Esophagus squamous epithelium (tissue), 5 donors: ENCODE measurements at places on chromosomes 3 and 15.

GRCh38 chr3:141845407-141846049, 30.9 kb upstream of the ATP1B3 start:
- peaks cover 24% of the 10 kb centered on the region for H3K4me1 ChIP-seq
- DNase-seq: no peak
- no peaks in the 10 kb centered on the region for H3K27me3 ChIP-seq
- H3K36me3 ChIP-seq: no peaks in the 10 kb centered on the region
- no peak overlapping the region for H3K4me3 ChIP-seq
- no peak overlapping the region for H3K27ac ChIP-seq

DNA sequence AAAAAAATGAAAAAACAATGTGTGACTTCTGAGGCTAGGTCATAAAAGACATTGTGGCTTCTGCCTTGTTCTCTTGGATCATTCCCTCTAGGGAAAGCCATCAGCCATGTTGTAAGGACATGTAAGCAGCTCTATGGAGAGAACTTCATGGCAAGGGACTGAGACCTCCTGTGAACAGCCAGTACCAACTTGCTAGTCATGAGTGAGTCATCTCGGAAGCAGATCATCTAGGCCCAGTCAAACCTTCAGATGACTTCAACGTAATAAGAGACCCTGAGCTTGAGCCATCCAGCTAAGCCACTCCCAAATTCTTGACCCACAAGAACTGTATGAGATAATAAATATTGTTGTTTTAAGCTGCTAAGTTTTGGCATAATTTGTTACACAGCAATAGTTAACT, 4.9 kb downstream of the MON1A start:
- H3K4me1 ChIP-seq: peaks cover 13% of the 10 kb centered on the region
- H3K36me3 ChIP-seq: peaks cover 10% of the 10 kb centered on the region
- DNase-seq: no peak
- H3K27ac ChIP-seq: no peak overlapping the region
- H3K27me3 ChIP-seq: no peaks in the 10 kb centered on the region

GRCh38 chr3:11120091-11120805, 34.0 kb upstream of the HRH1 start:
- no peaks in the 10 kb centered on the region for H3K36me3 ChIP-seq
- DNase-seq: no peak
- no peaks in the 10 kb centered on the region for H3K27me3 ChIP-seq
- H3K4me1 ChIP-seq: no peaks in the 10 kb centered on the region

DNA sequence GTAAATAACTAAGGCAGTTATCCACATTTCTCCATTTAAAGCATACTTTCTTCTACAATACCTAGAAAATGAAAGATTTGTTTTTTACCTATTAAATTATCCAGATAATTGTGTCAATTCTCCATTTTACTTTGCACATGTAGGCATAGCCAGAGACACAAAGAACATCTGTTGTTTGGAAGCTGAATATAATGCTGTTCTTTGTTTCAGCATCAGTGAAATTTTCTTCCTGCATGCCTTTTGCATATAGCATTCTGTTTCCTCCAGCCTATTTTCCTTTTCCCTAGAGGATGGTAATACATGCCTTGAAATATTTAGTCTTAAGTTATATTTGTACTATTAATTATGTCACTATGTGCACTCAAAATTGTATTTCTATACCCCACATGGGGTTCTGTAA, 233.7 kb downstream of the CNTN6 start:
- H3K4me3 ChIP-seq: no peak overlapping the region
- H3K36me3 ChIP-seq: no peaks in the 10 kb centered on the region
- H3K27me3 ChIP-seq: no peaks in the 10 kb centered on the region
- no peaks in the 10 kb centered on the region for H3K4me1 ChIP-seq
- DNase-seq: no peak

DNA sequence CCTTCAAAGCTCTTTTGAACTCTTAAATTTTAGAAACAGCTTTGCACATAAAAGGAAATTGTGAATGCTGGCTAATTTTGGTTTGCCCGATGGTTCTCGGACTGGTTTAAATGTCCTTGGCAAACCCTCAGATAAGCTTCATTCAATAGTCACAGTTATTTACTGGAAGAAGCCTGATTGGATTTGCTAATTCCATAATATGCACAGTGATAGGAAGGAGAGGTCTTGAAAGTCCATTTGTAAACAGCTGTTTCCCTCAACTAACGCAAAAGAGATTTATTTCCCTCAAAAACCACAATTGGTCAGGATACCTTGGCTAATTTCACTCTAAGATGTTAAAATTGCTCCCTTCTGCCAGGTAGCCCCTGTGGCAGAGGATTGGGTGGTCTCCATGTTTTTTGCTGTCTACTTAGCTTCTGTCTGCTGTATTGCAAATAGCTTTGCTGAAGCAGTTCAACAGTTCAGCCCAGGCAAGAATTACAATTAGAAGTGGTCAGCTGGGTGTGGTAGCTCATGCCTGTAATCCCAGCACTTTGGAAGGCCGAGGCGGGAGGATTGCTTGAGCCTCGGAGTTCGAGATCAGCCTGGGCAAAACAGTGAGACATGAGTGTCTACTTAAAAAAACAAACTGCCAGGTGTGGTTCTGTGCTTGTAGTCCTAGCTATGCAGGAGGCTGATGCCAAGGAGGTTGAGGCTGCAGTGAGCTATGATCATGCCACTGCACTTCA, 30.6 kb upstream of the PROK2 start:
- H3K36me3 ChIP-seq: no peaks in the 10 kb centered on the region
- no peaks in the 10 kb centered on the region for H3K4me1 ChIP-seq
- H3K4me3 ChIP-seq: no peak overlapping the region
- no peak overlapping the region for H3K27ac ChIP-seq

- no peaks in the 10 kb centered on the region for H3K36me3 ChIP-seq
- no peaks in the 10 kb centered on the region for H3K4me1 ChIP-seq
- no peak overlapping the region for H3K4me3 ChIP-seq
- no peak for DNase-seq
- no peak overlapping the region for H3K27ac ChIP-seq
Measured at GRCh38 chr3:58724336-58724735, 57.8 kb upstream of the FAM3D start.

DNA sequence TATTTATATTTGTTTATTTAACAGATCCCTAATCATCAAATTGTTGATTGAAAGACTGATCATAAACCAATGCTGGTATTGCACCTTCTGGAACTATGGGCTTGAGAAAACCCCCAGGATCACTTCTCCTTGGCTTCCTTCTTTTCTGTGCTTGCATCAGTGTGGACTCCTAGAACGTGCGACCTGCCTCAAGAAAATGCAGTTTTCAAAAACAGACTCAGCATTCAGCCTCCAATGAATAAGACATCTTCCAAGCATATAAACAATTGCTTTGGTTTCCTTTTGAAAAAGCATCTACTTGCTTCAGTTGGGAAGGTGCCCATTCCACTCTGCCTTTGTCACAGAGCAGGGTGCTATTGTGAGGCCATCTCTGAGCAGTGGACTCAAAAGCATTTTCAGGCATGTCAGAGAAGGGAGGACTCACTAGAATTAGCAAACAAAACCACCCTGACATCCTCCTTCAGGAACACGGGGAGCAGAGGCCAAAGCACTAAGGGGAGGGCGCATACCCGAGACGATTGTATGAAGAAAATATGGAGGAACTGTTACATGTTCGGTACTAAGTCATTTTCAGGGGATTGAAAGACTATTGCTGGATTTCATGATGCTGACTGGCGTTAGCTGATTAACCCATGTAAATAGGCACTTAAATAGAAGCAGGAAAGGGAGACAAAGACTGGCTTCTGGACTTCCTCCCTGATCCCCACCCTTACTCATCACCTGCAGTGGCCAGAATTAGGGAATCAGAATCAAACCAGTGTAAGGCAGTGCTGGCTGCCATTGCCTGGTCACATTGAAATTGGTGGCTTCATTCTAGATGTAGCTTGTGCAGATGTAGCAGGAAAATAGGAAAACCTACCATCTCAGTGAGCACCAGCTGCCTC, 14.7 kb downstream of the THBS1 start:
- H3K27me3 ChIP-seq: no peaks in the 10 kb centered on the region
- no peak overlapping the region for H3K4me3 ChIP-seq
- H3K36me3 ChIP-seq: peaks cover 59% of the 10 kb centered on the region
- H3K4me1 ChIP-seq: peaks cover 14% of the 10 kb centered on the region
